ENCODE measurements at places on chromosomes 2 and 18. TPM values are rescaled to one million over a fixed set of nuclear protein-coding genes. Genes with fewer than 3 reads are reported as not detected.

GRCh38 chr2:85892216-85892944, 3.6 kb upstream of the ST3GAL5 start:
- no peak for DNase-seq

- no peak for DNase-seq
These were observed 81.4 kb downstream of the MSH2 start for GRCh38 chr2:47484396-47484795.

DNA sequence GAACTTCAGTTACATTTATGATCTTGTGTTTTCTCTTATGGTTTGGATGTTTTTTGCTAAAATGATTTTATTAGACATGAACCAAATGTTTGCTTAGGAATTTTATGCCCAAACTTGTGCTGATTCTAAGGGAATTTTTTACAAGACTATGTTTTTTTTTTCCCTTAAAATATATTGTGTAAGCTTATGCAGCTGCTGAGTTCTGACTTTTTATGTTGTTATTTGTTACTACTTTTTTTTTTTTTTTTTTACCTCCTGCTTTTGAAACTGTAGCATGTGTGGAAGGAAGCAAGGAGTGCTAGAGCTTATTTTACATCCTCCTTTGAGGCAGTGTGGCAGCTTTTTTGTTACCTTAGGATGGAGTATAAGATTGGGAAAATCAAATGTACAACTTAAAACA, 6.0 kb upstream of the DNAH7 start:
- no peak for DNase-seq

DNA sequence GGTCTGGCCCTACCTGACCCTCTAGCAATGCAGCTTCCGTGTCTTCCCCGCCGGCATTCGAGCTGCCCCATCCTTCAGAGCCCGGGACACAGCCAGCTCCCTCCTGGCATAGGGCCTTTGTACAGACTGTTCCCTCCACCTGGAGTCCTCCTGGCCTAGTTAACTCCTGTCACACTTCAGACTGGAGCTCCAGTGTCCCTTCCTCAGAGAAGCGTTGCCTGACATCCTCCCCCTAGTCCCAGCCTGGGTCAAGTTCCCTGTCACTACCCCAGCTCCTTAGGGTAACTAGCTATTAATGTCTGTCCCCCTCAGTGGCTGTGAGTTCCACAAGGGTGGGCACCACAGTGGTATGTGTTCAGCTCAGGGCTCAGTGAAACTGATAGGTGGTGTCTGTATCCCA, 45.5 kb upstream of the LOXHD1 start:
- DNase-seq = no peak

DNA sequence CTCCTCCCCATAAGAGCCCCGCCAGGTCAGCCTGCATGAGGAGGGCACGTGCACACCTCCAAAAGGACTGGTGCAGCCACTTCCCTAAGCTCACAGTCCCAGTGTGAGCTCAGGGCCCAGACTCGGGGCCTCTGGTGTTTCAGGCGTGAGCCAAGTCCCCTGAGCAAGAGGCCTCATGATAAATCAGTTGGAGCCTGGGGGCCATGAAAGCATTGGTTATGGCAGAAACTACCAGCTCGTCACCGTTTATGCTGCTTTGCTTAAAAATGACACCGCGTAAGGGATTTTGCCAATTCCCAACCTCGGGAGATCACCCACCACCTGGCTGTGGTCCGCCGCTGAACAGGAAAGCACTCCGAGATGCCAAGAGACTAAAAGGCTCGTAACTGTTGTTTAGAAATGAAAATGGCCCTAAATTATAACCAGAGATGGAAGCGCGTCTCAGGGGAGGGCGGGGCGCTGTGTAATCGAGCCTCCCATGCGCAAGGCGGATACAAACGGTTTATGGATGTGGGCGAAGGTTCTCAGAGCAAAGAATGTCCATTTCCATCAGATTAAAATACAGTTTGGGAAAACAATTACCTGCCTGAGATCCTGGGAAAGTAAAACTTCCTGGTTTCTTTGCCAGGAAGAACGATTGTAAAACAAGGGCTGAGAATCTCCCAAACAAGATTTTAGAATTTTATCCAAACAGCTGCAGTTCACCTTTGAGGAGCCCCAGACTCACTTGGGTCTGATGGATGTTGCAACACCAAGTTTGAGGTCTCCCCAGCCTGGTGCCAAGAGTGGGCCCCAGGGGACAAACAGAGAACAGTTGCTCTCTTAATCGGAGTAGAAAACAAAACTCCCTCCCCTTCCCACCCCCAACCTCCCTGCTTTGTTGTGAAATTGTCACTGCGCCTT, 141.4 kb downstream of the BCL2 start:
- DNase-seq = no peak

DNA sequence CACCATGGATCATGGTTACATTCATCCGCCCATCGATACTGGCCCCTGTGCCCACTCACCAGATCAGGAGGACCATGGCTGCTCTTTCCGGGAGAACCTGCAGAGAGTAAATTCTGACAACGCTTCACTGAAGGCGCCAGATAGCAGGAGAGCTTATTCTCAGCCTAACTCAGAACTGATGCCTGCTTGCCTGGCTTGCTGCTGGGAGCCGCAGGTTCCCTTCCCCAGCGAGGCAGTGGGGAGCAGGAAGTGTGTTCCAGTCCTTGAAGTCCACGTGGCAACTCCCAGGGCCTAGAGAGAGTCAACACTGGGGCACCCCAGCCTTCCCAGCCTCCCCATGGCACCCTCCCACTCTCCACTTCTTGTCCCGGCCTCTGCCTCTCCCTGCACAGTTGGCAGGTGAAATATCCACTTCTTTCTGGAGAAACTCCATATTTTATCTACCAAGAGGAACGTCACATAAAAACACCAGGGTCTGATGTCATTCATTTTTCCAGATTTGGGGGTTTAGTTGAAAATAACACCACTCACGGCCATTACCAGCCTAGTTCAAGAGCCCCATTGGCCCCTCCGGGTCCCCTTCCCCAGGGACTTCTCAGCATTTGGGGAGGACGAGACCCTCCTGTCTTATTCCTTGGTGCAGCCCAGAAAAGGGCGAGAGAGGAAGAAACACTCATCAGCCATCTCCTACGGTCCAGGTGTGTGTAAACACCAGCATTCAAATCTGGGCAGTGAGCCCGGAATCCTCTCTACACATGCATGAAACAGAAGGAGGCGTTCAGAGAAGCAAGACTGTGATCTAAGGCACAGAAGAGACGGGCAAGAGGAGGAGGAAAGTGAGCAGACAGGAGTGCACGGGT, 3.5 kb upstream of the TUBB6 start:
- DNase-seq = no peak

GRCh38 chr2:183919167-183919566, 679.2 kb upstream of the ZNF804A start:
- DNase-seq = no peak

GRCh38 chr2:201432621-201433393, 18.5 kb downstream of the TRAK2 start:
- DNase-seq = peak; percentile 64

UGT1A3 gene
- total RNA-seq = not detected

ZSWIM2 gene
- under 0.01 TPM for total RNA-seq

PGAP1 gene
- total RNA-seq = 3.6 TPM

LIPG gene
- 1.3 TPM for total RNA-seq

PAX8 gene
- under 0.01 TPM for total RNA-seq
